Kidney tubule cell (primary cell): ENCODE measurements at places on chromosomes 16 and 17.

DNA sequence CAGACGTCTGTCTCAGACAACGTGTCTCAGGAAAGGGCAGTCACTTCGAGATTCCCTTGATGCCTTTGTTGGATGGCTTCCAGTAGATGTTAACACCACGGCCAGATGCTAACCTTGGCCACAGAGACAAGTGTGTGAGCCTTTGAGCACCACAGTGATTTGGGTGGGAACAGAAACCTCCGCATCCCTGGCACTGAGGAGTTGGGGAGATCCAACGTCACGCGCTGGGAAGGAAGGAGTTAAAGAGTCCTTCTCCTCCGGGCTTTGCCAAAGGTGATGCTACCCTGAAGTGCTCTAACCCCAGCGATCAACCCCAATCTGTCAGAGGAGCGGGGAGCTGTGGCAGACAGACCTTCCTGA lies 3.0 kb upstream of the ABR start:
- DNase-seq, result no peak

DNA sequence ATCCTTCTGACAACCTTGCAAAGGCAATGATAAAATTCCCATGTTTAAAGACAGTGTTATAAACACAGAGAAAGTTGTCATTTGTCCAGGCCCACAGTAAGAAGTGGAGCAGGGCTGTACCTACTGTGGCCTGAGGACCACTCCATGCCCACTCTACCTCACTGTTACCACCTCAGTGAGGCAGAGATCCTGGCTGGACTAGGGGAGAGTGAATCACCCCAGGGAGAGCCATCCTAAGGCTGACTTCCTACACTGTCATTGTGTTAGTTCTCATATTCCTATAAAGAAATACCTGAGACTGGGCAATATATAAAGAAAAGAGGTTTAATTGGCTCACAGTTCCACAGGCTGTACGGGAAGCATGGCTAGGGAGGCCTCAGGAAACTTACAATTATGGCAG lies 228.8 kb upstream of the HSBP1 start:
- peak; percentile 55 for DNase-seq

GRCh38 chr17:27958708-27959381 lies 65.7 kb upstream of the LYRM9 start:
- DNase-seq, result no peak

GRCh38 chr16:3235856-3236669 lies 1.1 kb upstream of the ZNF200 start:
- DNase-seq, result no peak

DNA sequence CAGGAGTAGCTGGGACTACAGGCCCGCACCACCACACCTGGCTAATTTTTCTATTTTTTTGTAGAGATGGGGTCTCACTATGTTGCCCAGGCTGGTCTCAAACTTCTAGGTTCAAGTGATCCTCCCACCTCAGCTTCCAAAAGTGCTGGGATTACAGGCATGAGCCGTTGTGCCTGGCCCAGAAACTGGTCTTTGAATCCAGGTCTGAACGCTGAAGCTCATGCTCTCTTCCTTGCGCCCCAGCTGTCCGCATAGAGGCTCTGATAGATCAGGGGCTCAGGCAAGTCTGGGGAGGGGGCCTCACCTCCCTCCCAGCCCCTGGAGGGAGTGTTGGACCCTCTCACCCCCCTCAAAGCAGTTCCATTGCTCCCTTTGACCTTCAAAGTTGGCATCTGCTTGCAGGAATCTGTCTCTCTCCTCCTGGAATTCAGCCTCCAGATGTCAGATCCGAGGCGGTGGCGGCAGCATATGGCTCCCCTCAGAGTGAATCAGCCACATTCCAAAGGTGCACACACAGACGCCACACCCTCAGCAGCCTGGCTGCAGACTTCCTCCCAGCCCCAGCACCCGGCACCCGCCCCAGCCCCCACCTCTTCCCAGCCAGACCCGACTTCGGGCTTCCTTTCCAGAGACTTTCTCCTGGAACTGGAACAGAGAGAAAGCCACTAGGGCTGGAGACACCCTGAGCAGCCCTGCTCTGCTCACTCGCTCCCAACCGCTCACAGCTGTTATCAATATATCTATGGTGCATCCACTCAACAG lies 16.9 kb upstream of the GLIS2 start:
- DNase-seq, result peak; percentile 94

GRCh38 chr16:86217001-86217890 lies 293.1 kb upstream of the FOXF1 start:
- no peak for DNase-seq

DNA sequence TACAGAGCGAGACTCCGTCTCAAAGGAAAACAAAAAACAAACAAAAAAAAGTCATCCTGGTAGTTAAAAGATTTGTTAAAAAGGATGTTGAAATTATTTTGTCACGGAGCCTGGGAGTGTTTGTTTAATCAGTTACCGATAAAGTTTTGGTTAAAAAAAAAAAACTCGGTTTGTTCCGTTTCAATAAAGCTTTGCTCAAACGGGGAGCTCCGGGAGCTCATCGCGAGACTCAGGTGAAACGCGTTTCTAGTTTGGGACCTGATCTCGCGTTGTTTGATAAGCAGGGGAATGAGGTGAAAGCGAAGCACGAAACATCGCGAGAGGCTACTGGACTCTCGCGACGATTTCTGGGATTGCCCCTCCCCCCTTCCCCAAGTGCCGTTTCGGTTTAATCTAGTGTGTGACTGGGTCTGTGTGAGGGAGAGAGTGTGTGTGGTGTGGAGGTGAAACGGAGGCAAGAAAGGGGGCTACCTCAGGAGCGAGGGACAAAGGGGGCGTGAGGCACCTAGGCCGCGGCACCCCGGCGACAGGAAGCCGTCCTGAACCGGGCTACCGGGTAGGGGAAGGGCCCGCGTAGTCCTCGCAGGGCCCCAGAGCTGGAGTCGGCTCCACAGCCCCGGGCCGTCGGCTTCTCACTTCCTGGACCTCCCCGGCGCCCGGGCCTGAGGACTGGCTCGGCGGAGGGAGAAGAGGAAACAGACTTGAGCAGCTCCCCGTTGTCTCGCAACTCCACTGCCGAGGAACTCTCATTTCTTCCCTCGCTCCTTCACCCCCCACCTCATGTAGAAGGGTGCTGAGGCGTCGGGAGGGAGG lies at the start of gene CDK12:
Gene CDK12, plus strand, starts transcription at position 374 of the 813 bp plus-strand sequence. CDS start 586 bp downstream, outside the sequence.
- DNase-seq, result peak; percentile 99

GRCh38 chr17:7654832-7655540 lies 4.3 kb downstream of the ATP1B2 start:
- no peak for DNase-seq

DNA sequence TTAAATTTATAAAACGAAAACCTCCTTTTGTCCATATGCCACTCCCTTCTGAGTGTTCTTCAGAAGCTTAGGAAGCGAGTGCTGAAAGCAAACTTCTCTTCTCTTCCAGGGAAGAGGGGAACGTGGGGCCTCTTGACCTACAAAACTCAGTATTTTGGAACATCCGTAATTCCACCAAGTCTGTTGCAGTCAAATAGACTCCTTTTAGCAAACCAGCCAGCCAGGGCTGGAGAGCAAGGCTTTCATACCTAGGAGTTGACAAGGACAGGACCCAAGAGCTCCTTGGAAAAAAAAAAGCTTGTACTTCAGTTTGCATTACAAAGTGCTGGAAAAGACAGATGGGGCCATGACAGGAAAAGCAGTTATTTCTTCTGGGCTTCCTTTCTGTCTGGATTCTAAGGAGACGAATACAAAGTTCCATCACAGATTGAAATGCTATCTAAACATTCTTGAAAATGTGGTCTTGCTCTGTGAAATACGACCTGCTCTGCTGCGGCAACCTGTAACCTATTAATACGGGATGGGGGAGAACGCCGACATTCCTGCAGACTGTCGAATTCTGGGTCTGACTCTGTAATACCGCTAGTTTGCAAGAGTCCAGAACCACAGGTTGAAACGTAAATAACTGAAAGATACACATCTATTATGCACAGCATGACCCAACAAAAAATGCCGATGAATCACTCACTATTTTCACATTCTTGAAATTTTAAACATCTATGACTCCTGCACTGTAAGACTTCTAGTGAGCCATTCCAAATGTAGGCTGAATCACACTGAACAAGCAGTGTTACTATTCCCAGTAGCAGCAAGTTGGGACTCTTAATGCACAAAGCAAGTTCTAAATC lies 20.6 kb downstream of the VPS53 start:
- peak; percentile 98 for DNase-seq

DNA sequence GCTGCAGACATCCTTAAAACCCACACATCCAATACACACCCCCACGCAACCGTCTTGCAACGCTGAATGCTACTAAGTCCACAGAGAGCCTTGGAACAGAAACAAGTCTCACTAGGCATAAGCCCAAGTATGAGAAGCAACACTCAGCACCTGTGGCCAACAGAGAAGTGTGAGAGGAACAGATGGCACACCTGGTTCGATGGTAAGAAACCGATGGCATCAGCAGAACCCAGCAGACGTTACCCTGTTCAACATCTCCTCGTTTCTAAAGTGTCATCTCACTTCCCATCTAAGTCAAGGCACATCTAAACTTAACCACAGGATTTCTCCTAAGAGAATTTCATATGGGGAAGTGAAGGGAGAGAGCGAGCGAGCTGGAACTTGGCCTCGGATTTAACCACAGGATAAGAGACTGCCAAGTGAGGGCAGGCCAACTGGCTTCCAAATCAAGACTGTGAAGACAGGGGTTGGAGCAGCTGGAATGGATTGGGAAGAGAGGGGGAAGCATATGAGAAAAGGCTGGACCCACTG lies 41.0 kb downstream of the NXPH3 start:
- no peak for DNase-seq

DNA sequence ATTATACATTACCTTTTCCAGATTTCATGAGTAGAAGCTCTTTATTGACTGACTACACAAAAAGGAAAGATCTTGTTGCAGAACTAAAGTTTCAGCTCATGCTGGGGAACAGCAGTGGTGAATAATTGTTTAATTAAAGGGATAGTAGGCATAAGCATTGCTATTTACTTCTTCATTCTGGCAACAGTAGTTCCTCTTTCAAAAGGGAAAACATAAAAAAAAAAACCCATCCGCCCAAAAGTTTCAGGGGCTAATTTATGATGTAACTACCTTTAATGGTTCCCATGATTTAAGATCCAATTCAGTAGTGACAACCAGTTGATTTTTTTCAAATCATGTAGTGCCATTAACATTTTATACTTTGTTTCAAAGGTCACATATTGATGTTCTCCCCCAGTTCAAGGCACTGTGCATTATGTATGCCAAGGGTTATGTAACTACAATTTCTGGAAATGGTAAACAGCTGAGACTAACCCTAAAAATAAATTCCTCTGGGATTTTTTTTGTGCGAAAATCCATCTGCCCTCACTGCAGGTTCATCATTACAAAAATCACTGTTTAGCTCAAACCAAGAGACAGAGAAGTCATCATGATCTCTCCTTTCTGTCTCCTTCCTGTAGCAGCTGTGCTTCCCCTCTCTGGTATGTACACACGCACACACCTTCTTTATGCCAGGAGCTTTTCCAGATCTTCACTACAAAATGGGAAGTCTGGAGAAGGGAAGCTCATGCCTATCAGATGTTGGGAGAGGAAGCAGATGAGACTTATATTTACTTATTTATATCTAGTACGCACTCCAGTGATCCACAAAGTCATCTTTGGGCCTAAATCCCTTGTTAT lies 2.2 kb upstream of the PHLPP2 start:
- no peak for DNase-seq

DNA sequence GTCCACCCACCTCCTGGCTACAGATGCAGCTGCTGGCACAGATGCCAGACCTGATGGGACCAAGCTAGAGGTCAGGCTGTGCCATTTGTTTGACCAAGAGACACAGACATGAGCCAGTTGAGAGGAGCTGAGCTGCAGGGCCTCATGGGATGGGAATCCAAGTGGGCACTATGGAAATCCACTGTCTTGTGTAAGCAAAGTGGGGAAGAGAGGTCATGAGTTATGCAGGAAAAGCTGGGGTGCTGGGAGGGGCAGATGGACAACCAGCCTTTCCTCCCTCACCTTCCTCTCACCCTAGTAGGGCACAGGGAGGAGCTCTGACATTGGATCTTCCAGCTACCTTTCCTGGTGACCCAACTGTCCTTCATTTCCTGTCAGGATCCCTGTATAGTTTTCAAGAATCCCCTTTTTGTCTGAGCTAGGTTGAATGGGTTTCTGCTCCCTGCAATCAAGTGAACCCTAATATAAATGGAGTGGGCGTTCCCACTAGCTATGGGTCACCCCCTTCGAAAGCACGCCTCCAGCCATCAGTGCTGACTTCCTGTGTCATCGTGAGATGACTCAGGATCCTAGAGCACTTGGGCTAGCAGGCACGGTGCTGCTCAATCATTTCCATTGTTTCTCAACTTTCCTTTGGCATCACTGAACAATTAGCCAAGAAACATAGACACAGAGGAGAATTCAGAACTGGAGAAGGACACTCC lies 13.6 kb downstream of the ATPAF2 start:
- peak; percentile 53 for DNase-seq

GRCh38 chr16:69143116-69143515 lies 10.7 kb downstream of the UTP4 start:
- DNase-seq, result peak; percentile 78

DNA sequence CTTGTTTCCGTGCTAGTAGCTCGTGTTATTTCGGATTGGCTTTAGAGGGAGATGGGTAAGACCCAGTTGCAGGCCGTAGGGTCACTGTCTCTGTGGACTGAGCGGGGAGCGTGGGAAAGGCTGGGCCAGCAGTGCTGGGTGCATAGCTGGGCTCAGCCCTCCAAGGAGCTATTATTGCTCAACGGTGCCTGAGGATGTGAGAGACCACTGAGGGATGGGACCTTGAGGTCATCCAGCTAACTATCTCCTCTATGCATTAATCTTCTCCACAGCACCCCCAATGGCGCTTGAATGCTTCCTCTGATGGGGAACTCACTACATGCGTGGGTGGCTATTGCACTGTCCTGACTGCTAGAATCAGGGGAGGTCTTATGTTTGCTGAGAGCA lies 126.1 kb upstream of the FOXF1 start:
- no peak for DNase-seq

- DNase-seq, result no peak
Observed at GRCh38 chr16:79991969-79992368, 391.4 kb upstream of the MAF start.

- DNase-seq, result peak; percentile 50
Observed at GRCh38 chr16:54931120-54932014, 702 bp downstream of the IRX5 start.

- DNase-seq, result no peak
Observed at GRCh38 chr17:36011201-36011600, 6.6 kb downstream of the CCL23 start.

DNA sequence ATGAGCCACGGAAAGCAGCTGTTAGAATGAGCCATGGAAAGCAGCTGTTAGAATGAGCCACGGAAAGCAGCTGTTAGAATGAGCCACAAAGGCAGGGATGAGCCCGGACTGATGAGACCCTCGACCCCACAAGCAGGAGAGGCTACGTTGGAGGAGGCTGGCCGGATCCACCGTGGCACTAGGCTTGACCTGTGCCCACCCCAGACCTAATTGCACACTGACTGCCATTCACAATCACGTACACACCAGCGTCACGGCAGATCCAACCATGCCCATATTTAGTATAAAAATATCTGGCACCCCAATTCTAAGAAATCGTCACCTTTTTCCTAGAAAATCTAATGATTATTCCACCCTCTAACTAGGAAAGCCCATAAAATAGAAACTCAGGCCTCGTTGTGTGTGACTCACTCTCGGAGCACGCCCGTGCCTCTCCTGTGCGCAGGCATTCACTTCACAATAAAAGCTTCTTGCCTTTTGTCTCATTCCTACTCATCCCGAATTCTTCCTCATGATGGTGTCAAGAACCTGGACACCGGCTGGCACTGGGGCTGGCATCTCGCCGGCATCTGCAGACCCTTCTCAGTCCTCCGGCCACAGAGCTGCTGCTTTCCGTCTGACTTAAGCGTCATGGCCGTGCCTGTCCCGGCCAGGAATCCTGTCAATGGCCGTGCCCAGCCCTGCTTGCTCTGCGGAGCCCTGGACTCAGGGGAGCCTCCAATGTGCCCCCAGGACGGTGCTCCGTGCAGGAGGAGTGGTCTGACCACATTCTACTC lies 5.5 kb upstream of the SECTM1 start:
- peak; percentile 88 for DNase-seq

- DNase-seq, result peak; percentile 61
Observed at GRCh38 chr17:60534613-60535157, 8.6 kb upstream of the APPBP2 start.
